Osteocyte (in vitro differentiated cells): ENCODE measurements at places on chromosomes 1 and 21. TPM values are rescaled to one million over a fixed set of nuclear protein-coding genes. Genes with fewer than 3 reads are reported as not detected.

- no peak for DNase-seq
Observed at GRCh38 chr1:234851450-234852438, 241.8 kb upstream of the IRF2BP2 start.

Gene OPTC
- total RNA-seq = not detected in 2 replicates

DNA sequence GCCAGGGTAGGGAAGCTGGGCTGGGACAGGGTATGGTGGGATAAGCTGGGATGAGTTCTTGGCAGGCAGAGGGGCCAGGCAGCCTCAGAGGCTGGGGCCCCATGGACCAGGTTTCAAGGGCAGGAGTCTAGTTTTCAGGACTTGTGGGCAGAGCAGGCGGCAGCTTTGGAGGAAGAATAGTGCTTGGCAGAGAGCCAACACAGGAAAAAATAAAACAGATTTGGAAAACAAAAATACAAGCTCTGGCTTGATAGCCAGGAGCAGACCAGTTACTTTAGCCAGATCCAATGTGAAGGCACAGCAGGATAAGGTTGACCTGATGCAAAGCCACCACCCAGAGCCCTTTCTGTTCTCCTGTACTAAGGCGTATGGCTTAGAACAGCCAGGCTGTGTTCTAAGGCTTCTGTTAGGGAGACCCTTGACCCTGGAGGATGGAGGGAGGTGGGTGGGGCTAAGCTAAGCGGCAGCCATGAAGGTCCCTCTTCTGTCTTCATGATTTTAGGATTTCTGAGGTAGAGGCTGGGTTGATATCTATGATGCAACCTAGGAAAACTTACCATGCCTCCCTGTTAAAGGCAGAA lies 5.5 kb downstream of the TRAF5 start:
- DNase-seq = no peak

- DNase-seq = no peak
Observed at GRCh38 chr1:85166351-85166750, 34.5 kb downstream of the SYDE2 start.

DNA sequence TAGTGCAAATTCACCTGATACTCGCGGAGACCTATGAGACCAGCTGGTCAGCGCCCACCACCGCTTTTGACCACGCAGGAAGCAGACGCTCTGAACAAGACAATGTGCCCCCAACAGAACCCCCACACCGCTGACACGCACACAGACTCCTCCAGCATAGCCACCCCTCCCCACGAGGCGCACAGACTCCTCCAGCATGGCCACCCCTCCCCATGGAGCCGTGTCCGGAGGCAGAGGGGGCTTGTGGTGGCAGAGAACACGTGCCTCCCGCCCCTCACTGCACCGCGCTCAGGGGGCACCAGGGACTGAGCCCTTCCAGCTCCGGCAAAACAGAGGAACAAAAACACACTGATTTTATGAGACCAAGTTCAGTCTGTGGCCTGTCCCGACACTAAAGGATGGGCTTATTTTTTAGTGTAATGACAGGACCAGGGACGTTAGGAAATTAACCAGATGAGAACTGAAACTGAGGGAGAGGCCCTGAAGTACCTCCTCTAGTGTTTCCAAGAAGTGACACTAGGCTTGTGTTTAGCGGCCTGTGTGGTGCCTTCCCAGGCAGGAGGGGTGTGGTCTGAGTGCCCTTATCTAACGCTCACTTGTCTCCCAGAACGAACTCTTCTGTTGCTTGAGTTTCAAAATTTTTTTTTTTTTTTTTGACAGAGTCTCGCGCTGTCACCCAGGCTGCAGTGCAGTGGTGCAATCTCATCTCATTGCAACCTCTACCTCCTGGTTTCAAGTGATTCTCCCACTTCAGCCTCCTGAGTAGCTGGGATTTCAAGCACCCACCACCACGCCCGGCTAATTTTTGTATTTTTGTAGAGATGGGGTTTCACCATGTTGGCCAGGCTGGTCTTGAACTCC lies 10.0 kb upstream of the AGPAT3 start:
- DNase-seq = no peak

DNA sequence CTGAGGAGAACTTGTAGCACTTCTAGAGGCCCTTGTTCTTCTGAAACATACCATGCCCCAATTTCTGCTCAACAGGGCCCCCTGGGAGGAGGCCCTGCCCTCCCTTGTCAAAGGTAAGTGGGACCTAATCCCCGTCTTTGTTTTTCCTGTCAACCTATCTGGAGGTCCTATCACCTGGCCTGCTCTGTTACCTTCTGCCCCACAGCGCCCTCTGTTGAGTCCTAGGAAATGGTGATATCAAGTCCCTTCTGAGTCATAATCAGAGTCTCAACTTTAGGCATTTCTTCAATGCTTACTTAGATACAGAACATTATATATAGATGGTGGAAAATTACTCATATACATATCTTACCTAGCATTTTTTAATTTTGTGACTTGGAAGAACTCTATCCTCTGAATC lies 28.2 kb upstream of the FCRL4 start:
- DNase-seq = no peak

GRCh38 chr1:58738876-58739275 lies 39.0 kb upstream of the MYSM1 start:
- no peak for DNase-seq

Gene SPRR4
- total RNA-seq = not detected in 2 replicates
